H4 (cell line): ENCODE measurements at places on chromosomes 6 and 20. TPM values are rescaled to one million over a fixed set of nuclear protein-coding genes. Genes with fewer than 3 reads are reported as not detected.

Gene FKBP1C
- total RNA-seq, result 0.14 and 0.15 TPM in 2 replicates

DNA sequence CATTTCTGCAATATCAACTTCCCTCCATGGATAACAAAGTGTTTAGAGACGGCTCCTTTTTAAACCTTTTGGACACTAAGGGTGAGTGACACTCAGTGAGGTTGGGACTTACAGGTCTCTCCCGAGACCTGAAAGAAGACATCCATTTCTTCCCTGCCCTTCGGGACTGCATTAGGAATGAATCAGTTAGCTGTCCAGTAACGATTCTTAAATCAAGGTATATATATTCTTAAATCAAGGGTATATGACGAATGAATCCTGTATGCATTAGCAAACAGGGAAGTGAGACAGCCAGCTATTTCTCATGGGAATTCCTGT lies 52.9 kb downstream of the EDN1 start:
- DNase-seq, result no peak

- peak; percentile 11 for DNase-seq
These were observed 140.1 kb downstream of the QKI start for GRCh38 chr6:163554663-163555062.

- no peak for DNase-seq
These were observed 210.5 kb downstream of the MOXD1 start for GRCh38 chr6:132190815-132191175.
